ENCODE measurements at places on chromosomes 5 and 9. TPM values are rescaled to one million over a fixed set of nuclear protein-coding genes. Genes with fewer than 3 reads are reported as not detected.

- no peak for DNase-seq
Measured at GRCh38 chr5:29702875-29703274, 1490.6 kb upstream of the CDH6 start.

DNA sequence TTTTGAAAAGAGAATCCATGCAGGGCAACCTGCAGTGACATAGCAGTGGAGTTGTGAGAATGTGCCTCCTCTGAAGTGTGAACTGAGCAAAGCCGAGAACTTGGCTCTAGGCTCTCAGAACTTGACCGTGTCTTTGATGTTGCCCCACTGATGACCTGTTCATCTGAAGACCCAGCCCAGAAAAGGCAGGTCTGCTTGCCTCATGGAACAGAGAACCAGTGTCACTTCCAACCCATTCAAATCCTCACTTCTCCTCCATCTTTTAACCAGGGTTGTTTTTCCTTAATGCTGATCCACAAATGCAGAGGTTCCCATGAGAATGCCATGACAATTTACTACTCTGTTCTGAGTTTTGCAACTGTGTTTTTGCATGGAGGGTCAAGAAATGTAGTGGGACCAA lies 155.4 kb downstream of the MED10 start:
- DNase-seq, result no peak

DNA sequence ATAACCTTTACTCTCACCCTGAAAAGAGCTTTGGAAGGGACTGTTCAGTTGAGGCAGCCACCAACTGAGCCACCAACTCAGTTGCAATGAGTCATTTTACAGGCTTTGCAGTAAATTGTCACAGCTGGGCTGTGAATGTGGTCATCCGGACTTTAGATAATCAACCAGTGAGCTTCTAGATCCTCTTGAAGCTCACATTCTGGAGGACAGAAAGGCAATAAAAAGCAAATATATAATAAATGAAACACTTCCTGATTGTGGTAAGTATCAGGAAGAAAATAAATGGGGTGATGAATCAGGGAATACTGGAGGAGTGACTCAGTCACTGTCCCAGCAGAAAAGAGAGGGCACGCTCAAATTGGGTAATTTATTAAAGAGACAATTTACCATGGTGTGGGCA lies 13.2 kb upstream of the C5orf58 start:
- DNase-seq, result no peak

The PPP1R2B gene
- total RNA-seq, result not detected

The S1PR3 gene
- total RNA-seq, result 2.3 TPM

- DNase-seq, result no peak
Measured at GRCh38 chr9:129280623-129281271, 102.7 kb upstream of the IER5L start.

DNA sequence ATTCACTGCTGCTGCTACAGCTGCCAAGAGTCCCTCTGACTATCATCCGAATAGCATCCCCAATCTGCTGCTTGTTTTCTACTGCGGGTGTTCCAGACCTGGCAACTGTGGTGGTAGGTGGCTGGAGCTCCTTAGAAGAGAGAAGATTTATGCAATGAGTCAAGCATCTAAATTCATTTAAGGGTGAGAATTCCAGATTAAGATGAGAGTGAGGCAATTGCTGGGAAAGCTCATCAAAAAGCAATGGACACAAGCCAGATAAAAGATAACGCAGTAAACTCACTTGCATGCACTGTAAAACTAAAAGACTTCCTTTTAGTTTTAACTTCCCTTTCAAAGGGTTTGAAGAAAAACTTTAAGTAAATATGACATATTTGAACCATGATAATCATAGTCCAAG lies 3.9 kb downstream of the PLK2 start:
- no peak for DNase-seq

DNA sequence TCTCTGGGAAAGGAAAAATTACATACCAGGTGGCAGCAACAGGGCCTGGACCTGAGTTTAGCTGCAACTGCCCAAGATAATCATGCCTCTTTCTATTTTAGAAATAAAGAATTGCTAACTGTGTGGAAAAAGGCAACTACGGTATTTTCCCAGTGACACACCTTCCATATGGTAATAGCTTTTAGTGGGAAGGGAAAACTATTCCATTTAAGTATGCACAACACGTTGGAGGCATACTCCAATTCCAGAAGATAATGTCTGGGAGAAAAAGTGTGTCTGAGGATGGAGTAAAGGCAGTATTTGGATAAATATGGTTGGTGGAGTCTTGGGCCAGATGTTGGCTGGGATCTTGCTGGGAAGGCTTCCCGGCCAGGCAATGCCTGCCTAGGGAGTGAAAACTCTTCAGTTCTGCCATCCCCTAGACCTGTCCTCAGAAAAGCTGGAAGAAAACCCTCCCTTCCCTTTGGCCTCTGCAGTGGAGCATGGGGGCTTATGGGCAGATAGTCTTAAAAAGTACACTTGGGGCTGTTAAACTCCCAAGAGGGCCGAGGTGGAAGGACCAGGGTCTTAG lies 40.6 kb downstream of the SH3PXD2B start:
- DNase-seq, result no peak

DNA sequence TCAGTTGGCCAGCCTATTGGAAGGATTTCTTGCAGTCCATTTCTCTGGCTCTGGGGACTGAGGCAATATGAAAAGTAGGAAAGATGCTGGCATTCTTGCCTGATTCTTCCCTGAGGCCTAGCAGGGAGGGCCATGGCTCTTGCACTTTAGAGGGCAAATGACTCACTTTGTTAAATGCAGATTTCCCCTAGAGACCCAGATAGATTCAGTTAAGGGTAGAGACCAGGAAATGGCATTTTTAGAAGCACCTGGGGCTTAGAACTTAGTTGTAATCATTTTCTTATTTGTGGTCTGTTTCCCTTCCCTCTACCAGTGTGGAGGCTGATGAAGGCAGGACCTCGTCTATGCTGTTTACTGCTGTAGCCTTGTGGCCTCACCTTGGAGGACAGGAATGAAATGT lies 112.8 kb upstream of the NR3C1 start:
- DNase-seq, result no peak

GRCh38 chr9:34211395-34211794 lies 32.6 kb downstream of the UBAP1 start:
- DNase-seq, result no peak

The NIPSNAP3A gene
- total RNA-seq, result 12.5 TPM

DNA sequence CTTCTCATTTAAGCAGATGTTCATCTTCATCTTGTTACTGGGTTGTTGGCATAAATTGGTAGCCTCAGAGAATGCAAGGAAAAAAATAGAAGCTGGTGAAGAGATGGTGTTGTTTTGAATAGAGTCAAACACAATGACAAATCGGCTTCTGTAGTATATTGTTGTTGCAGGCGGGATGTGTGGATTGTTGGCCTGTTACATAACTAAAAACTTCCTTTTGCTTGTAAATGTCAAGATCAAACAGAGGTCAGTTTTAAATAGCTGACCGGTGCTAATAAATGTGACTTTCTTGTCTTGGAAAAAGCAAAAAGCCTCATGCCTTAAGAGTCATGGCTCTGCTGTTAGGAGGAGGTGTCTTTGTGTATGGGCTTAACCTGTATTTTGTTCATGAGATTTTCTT lies 59.2 kb downstream of the CCDC192 start:
- no peak for DNase-seq

GRCh38 chr9:4425319-4426045 lies 64.8 kb upstream of the SLC1A1 start:
- no peak for DNase-seq

- peak; percentile 26 for DNase-seq
Measured at GRCh38 chr5:141234109-141234667, 11.0 kb upstream of the PCDHB15 start.

The CD180 gene
- total RNA-seq, result not detected

The TERT gene
- not detected for total RNA-seq

The ADGRD2 gene
- not detected for total RNA-seq

The KIAA0825 gene
- 5.7 TPM for total RNA-seq

The HACD4 gene
- total RNA-seq, result 0.99 TPM

- DNase-seq, result no peak
Measured at GRCh38 chr5:102965653-102966052, 154.3 kb downstream of the GIN1 start.

The C9orf153 gene
- total RNA-seq, result 1.3 TPM

DNA sequence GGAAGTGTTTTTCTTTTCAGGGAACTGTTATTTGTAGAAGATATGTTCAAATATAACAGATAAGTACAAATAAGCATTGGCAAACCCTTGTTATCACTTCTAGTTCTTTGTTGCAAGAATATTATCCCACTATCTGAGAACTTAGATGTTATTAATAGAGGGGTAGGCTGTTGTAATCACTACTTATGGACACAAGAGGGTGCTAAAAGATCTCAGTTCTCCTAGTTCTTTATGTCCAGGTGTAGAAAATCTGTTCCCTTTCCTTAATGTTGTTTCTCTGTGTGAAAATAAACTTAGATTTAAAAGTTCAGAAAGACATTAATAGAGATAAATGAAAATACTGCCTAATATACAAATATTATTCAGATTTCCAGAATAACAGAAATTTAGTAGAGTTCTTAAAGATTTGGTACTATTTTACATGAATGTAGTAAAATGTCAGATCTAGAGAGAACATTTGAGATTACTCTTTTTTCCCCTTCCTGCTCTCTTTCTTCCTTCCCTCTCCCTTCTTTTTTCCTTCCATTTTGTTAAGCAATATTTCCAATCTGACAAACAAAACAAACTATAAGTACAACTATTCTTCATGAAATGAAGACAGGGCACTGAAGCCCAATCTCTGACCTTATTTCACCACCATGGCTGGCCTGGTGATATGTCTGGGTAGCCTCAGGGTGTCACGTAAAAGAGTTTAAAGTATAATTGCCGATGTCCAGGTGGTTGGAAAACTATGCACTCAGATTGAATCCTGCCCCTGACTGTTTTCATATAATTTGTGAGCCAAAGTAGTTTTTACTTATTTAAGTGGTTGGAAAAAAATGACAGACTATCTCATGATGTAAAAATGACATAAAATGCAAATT lies 43.6 kb upstream of the C5orf46 start:
- no peak for DNase-seq

GRCh38 chr9:133540698-133541025 lies 6.2 kb downstream of the ADAMTSL2 start:
- DNase-seq, result no peak

- DNase-seq, result no peak
Measured at GRCh38 chr5:97062046-97062445, 80.4 kb downstream of the LIX1 start.

DNA sequence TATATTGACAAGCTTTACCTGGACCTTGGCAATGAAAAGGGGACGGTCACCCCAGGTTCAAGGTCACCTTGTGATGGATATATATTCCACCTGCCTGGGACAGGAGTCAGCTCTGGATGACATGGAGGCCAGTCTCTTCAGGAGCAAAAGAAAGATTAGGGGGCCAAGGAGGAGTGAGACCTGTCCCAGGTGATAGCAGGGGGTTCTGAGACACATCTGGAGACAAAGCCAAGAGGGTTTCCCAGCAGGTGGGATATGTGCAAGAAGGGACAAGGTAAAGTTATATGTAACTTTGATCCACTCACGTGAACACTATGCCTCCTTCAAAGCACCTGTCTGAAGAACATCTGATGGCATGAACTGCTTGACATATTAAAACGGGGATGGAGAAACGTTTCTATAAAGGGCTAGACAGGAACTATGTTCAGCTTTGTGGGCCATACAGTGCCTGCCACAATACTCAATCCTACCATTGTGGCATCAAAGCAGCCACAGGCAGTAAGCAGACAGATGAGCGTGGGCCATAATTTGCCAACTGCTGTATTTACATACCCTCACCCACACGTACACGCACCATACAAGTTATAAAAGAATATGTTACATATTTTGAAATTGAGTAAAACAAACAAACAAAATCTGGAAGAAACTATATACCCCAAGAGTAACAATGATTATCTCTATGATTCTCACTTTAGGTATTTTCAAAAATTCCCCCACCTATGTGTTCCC lies 62.9 kb upstream of the ZNF622 start:
- no peak for DNase-seq

The TEK gene
- total RNA-seq, result 4.9 TPM

- no peak for DNase-seq
Measured at GRCh38 chr5:72654231-72654630, 147.0 kb upstream of the ZNF366 start.

The QRFP gene
- not detected for total RNA-seq

- DNase-seq, result no peak
Measured at GRCh38 chr5:39301406-39301805, 62.9 kb downstream of the C9 start.

GRCh38 chr5:55276771-55277170 lies 30.7 kb downstream of the DHX29 start:
- no peak for DNase-seq

The FREM1 gene
- total RNA-seq, result 19.1 TPM

DNA sequence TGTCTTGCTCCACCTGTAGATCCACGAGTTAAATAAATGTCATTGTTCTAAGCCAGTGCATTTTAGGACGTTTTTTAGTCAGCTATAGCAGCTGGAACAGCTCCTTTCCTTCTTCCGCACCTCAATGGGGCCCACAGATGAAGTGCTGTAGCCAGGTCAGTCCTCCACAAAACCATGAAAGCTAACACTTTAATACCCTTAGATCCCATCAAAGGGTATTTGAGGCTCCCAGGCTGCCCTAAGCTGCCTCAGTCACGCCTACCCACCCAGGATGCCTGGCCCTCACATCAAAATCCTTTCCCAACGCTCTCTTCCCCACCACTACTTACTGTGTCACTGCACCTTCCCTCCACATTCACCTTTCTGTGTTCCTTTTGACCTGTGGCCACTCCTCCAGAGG lies 44.1 kb upstream of the ACO1 start:
- no peak for DNase-seq

The RECK gene
- total RNA-seq, result 2.6 TPM

- no peak for DNase-seq
Measured at GRCh38 chr5:74093561-74093960, 467.6 kb downstream of the ARHGEF28 start.

GRCh38 chr9:88177371-88177770 lies 39.1 kb upstream of the SPATA31C2 start:
- no peak for DNase-seq

DNA sequence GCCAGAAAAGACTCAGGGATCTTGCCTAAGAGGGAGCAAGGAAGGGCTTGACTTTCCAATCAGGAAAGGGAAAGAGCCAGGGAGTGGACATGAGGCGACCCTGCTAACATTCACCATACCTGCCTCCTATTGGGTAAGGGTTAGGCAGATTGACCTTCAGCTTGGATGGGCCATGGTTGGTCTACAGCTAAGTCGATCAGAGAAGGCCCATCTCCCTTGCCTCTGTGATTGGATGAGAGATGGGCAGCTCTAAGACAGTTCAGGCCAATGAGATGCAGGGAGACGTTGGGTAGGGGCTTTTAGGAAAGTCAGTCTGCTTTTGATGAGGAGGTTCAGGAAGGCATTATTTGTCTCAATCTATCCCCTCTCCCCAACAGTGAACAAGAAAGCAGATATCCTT lies 135.0 kb upstream of the STC2 start:
- no peak for DNase-seq

DNA sequence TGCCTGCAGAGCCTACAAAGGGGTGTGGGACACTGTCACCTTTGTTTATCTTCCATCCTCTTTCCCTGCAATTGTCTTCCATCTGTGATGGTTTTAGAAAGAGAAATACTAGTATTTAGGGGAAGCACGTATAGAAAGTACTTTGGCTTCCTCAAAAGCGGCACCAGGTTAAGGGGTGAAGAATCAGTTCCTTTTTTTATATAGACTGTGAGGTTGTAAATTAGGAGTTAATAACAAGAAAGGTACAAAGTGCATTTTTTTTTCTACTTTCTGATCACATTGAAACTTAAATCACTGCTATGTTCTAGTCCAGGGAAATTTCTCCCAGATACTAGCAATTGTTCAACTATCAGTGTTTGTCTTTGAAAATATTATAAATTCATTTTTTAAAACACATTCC lies 219.3 kb downstream of the CEMIP2 start:
- no peak for DNase-seq

- no peak for DNase-seq
Measured at GRCh38 chr9:78713614-78714405, 416.9 kb downstream of the PSAT1 start.
